Fibroblast of villous mesenchyme (primary cell): ENCODE measurements at places on chromosomes 5 and 9. TPM values are rescaled to one million over a fixed set of nuclear protein-coding genes. Genes with fewer than 3 reads are reported as not detected.
A peak's percentile ranks its signal among the peaks of the same experiment; 100 is the strongest.

- peak; percentile 70 for DNase-seq
Measured at GRCh38 chr5:145666591-145666990, 168.6 kb downstream of the PRELID2 start.

DNA sequence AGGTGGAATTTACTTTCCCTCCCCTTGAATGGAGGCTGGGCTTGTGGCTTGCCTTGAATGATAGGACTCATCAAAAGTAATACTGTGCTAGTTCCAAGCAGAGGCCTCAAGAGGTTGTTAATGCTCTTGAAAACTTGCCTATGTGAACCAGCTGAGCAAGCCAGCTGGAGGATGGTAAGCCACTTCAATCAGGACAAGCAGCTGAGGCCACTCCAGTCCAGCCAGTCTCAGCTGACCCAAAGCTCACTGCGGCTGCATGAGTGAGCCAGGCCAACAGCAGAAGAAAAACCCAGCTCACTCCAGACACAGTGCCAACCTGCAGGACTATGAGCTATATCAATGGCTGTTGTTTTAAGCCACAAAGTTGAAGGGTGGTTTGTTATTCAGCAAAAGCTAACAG, 182.8 kb downstream of the MCTP1 start:
- DNase-seq = no peak

GRCh38 chr5:149792540-149793255, 62.6 kb downstream of the PPARGC1B start:
- DNase-seq = no peak

DNA sequence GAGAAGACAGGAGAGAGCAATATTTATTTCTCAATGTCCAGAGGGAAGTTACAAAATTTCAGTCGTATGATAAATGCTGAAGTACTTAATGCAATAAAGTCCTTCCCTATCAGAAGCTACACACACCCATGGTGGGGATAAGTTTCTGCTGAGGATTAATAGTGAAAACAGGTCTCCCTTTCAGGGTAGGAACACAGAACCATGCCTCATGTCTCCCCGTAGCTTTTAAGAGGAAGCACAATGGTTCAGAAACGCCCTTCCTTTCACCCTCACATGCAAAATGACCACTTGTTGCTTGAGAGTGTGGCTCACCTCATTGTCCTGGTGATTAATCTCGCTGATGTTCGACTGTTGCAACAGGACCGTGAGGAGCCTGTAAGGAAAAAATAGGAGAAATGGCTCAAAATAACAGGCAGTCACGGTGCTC, 73.6 kb downstream of the ANKRD55 start:
- DNase-seq = peak; percentile 84

DNA sequence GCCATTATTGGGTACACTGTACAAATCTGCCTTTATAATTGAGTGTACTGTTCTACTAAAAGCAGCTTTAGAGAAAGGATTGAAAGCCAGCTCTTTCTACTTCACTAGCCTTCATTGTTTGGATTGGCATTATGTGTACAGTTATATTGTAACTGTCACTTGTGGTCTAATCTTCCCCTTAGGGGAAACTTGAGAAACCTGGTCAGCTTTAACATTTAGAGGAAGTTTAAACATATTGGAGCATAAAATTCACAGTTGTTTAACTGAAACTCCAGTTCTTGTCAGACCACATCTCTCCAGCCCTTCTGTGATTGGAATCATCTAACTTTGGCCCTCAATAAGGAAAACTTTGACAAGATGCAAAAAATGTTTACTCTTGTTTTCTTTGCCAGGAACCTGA, 24.6 kb downstream of the PIK3R1 start:
- no peak for DNase-seq

Gene TLE1
- 33.5 and 39.3 TPM in 2 replicates for total RNA-seq

Gene C7
- under 0.01 TPM in 1 of 2 replicates, not detected in the other for total RNA-seq

Gene PHF2
- 14.2 and 15.5 TPM in 2 replicates for total RNA-seq

Gene CXXC5
- 75.4 and 79.5 TPM in 2 replicates for total RNA-seq
